Ovary (tissue), 10 donors: ENCODE measurements at places on chromosomes 3 and 15. TPM values are rescaled to one million over a fixed set of nuclear protein-coding genes. Genes with fewer than 3 reads are reported as not detected.

DNA sequence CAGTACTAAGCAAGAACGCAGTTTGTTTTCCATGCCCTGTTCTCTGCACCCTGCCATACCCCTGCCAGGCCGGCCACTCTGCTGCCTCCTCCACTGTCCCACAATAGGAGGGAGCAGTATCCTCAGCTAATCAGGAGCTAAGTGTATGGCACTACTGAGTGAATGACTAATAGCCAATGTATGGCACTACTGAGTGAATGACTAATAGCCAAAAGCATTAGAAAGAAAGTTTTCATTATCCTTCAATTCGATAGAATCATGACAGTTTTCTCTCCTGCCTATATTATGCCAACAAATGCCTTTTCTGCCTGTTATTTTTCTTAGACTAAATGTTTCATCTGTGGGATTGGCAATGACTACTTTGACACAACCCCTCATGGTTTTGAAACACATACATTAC, 107.5 kb upstream of the CHRM5 start:
- no peak overlapping the region for H3K4me3 ChIP-seq
- H3K36me3 ChIP-seq: no peaks in the 10 kb centered on the region
- no peak for DNase-seq
- no peaks in the 10 kb centered on the region for H3K4me1 ChIP-seq

GRCh38 chr3:190481779-190482178, 32.1 kb upstream of the TMEM207 start:
- H3K4me3 ChIP-seq: no peak overlapping the region
- H3K27ac ChIP-seq: no peak overlapping the region
- no peak for DNase-seq

DNA sequence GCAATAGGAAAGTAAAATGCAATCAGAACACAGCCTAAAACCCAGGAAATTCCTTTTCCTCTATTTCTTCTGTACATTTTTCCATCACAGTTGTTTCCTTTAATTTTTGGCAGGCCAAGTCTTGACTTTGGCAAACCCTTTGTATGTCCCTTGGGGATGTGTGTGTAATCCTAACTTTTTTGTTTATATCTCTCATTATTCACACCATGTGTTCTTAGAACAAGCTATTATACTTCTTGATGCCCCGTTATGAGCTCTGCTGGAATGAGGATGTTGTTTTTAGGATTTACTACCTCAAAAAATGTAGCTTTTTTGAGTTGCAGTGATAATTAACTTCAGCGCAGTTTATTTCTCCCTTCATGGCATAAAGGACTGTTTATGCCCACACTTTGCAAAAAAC, 123.4 kb downstream of the ABI3BP start:
- no peak overlapping the region for H3K4me3 ChIP-seq
- H3K4me1 ChIP-seq: peaks cover 2% of the 10 kb centered on the region
- no peak for DNase-seq
- H3K36me3 ChIP-seq: no peaks in the 10 kb centered on the region
- H3K27me3 ChIP-seq: no peaks in the 10 kb centered on the region

GRCh38 chr3:128155616-128156360, 2.5 kb downstream of the EEFSEC start:
- H3K4me3 ChIP-seq: no peak overlapping the region
- peaks cover 3% of the 10 kb centered on the region for H3K4me1 ChIP-seq
- H3K27ac ChIP-seq: no peak overlapping the region
- DNase-seq: no peak
- no peaks in the 10 kb centered on the region for H3K27me3 ChIP-seq

DNA sequence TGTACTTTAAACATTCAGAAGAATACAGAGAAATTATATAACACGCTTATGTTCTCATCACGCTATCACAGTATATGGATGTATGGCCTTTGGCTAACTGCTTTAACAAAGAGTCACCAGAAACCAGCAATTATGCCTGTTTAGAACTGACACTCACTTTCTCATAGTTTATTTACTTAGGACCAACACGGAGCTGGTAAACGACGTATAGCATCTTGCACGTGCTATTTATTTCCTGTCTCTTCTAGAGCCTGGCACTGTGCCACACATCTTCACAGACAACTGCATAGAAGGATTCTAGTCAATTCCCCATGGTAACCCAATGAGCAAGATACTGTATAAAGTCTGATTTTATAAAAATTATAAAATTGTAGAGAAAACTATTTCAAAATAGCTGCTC, 43.6 kb downstream of the TBC1D2B start:
- no peaks in the 10 kb centered on the region for H3K36me3 ChIP-seq
- peaks cover 12% of the 10 kb centered on the region for H3K4me1 ChIP-seq
- H3K4me3 ChIP-seq: no peak overlapping the region

DNA sequence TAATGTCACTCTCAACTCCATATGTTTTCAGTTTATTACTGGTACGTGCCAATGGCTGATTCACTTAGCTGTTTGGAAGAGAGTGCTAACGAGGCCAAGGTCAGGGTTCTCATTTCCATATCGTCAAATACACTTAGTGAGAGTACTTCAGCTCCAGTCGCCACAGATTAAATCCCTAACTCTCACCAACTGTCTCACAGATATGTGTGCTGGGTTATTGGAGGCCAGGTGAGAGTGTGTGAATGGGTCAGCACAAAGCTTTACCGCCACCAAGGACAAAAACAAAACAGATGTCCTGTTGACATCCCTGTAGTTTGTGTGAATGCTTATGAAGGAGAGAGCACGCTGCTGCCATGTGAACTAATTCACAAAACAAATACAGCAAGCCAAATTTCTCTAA, 133.5 kb upstream of the TBL1XR1 start:
- peaks cover 9% of the 10 kb centered on the region for H3K4me1 ChIP-seq
- H3K27me3 ChIP-seq: no peaks in the 10 kb centered on the region
- no peak overlapping the region for H3K27ac ChIP-seq
- no peaks in the 10 kb centered on the region for H3K36me3 ChIP-seq
- DNase-seq: no peak
- no peak overlapping the region for H3K4me3 ChIP-seq

- H3K36me3 ChIP-seq: no peaks in the 10 kb centered on the region
- H3K4me1 ChIP-seq: no peaks in the 10 kb centered on the region
- no peaks in the 10 kb centered on the region for H3K27me3 ChIP-seq
These were observed 195.4 kb upstream of the HES1 start for GRCh38 chr3:193940526-193940925.

DNA sequence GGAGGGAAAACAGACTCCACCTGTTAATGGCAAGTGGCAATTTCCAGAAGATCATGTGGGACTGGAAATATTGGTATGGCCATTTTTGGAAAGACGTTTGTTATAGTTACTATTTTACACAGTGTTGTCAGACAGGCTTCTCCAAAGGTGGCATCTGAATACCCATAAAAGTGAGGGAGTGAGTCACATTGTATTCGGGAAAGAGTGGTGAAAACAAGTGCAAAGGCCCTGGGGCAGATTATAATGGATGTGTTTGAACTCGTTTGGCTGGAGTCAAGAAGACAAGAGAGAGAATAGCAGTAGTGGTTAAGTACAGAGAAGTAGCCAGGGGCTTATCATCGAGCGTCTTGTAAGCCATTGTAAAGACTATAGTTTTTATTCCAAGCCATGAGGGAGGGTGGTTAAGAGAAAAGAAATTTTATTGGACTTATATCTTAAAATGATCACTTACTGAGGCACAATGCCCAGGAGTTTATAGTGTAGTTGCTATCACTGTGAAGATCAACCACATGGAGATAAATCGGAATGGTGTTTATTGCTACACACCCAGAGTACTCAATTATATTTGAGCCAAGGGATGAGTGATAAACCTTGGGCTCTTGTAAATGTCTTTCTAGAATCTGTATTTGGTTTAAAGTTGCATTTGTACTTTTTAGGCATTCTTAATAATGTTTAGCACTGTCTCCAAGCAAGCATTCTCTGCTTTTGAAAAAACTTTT, 212.8 kb upstream of the KBTBD8 start:
- no peaks in the 10 kb centered on the region for H3K36me3 ChIP-seq
- H3K27ac ChIP-seq: no peak overlapping the region
- no peaks in the 10 kb centered on the region for H3K27me3 ChIP-seq

- no peaks in the 10 kb centered on the region for H3K36me3 ChIP-seq
- H3K4me3 ChIP-seq: no peak overlapping the region
- peaks cover 8% of the 10 kb centered on the region for H3K4me1 ChIP-seq
- H3K27me3 ChIP-seq: no peaks in the 10 kb centered on the region
These were observed 28.6 kb upstream of the CLSTN2 start for GRCh38 chr3:139906418-139906817.

DNA sequence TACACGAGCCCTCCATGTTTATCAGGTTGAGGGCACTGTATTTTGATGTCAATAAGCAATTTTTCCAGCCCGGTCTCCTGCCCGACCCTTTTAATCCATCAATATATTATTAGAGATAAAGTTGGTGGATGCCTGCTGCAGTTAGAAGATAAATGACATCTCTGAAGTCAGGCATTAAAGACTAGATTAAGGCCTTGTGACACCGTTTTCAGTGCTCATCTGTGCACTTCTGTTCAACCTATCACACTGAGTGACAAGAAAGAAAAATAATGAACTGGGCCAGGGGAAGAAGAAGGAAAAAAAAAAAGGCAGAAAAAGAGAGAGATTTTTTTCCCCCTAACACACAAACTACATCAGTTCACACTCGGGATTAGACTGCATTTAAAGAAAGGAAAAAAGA, 371.8 kb downstream of the IL20RB start:
- no peak overlapping the region for H3K4me3 ChIP-seq
- H3K27me3 ChIP-seq: no peaks in the 10 kb centered on the region
- no peaks in the 10 kb centered on the region for H3K4me1 ChIP-seq
- no peak for DNase-seq
- H3K36me3 ChIP-seq: no peaks in the 10 kb centered on the region

GRCh38 chr3:76369170-76369569, 583.8 kb upstream of the ZNF717 start:
- H3K4me3 ChIP-seq: no peak overlapping the region
- H3K4me1 ChIP-seq: no peaks in the 10 kb centered on the region
- no peak for DNase-seq
- no peak overlapping the region for H3K27ac ChIP-seq

- H3K36me3 ChIP-seq: no peaks in the 10 kb centered on the region
- no peak overlapping the region for H3K4me3 ChIP-seq
- H3K27ac ChIP-seq: no peak overlapping the region
- H3K4me1 ChIP-seq: peaks cover 10% of the 10 kb centered on the region
These were observed 11.6 kb downstream of the MYL3 start for GRCh38 chr3:46851364-46852333.

- H3K4me1 ChIP-seq: peaks cover 15% of the 10 kb centered on the region
- no peak for DNase-seq
- no peak overlapping the region for H3K27ac ChIP-seq
These were observed 56.2 kb upstream of the TSEN2 start for GRCh38 chr3:12428126-12428525.

GRCh38 chr3:14867936-14868570, 49.3 kb downstream of the FGD5 start:
- H3K27ac ChIP-seq: no peak overlapping the region
- no peaks in the 10 kb centered on the region for H3K27me3 ChIP-seq
- peaks cover 4% of the 10 kb centered on the region for H3K4me1 ChIP-seq
- no peak for DNase-seq
- H3K4me3 ChIP-seq: no peak overlapping the region
- H3K36me3 ChIP-seq: no peaks in the 10 kb centered on the region

The HRG gene
- not detected for total RNA-seq

The GPR149 gene
- total RNA-seq: not detected

The RAB6B gene
- 1.1 TPM for total RNA-seq

The PDIA5 gene
- total RNA-seq: 24.3 TPM

The CEMIP gene
- total RNA-seq: 10.0 TPM

The DUOXA2 gene
- not detected for total RNA-seq

The RARB gene
- total RNA-seq: 5.5 TPM

The ABHD5 gene
- total RNA-seq: 13.9 TPM

The BFSP2 gene
- total RNA-seq: not detected

The GP5 gene
- 0.13 TPM for total RNA-seq
